ENCODE measurements at places on chromosomes 3 and 15.

DNA sequence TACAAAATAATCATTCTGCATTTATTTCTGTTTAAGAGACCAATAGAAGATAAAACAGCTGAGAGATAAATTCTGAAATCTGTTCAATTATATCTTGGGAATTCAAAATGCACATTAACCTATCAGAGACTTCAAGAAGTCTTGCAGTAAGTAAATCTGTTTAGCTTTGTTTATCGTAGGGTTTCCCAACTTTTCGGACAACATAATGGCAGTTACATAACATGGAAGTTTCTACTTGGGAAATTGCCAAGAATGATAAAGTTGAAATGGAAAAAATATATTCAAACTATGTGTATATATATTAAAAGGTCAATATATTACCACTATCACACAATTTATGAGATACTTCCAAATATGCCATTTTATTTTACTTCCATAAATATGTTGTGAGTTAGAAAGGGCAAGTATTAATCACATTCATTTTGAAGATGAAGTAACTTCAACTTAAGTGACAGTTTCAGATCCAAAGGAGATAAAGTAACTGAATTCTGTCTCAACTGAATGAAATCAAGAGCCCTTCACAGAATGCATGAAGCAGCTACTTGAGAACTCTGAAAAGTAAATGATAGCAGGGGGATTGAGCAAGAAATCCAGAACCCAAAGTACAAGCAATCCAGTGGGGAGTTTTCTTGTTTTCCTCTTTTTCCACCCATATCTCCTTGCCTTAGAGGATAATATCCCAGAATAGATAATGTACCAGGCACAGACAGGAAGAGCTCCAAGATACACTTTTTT, 108.8 kb downstream of the PLOD2 start:
- DNase-seq = no peak

DNA sequence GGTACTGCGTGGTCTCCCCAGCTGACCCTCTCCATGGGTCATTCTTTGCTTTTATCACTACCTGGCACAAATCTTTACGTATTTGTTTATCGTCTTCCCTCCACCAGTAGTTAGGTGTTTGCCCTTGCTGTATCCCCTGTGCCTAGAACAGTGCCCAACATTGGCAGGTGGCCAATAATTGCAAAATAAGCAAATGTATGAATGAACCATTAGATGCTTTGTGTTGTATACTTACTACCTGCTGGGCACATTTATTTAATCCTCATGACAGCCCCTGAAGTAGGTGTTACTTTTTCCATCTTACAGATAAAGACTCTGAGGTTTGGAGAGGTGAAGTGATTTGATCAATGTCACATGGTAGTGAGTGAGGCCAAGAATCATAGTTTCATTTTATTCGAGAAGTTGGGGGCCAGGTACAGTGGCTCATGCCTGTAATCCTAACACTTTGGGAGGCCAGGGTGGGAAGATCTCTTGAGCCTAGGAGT, 2.0 kb upstream of the TWF2 start:
- no peak for DNase-seq

DNA sequence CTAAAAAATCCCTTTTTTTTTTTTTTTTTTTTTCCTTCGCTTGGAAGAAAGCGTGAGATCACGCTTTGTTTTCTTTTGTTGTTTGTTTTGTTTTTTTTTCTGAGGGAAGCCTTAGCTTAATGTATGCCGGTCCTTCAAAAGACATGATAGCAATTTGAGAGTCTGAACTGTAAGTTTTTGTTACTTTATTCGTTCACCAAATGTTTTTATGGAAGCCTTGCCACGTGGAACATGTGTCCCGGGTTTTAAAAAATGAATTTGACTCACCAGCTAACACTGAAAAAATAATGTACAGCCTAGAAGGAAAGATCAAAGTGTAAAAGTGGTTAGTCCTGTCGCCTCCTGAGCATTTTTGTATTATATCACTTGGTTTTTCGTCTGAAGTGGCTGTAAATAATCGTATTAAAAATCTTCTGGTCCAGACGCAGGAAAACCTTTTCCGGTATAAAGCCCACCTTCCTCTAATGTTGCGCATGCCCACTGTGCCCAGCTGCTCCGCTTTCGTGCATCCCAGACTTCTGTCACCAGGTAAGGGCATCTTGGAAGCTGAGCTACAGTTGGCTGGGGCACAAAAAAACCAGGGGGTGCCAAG, 795 bp upstream of the MYNN start:
- DNase-seq = peak; percentile 79

DNA sequence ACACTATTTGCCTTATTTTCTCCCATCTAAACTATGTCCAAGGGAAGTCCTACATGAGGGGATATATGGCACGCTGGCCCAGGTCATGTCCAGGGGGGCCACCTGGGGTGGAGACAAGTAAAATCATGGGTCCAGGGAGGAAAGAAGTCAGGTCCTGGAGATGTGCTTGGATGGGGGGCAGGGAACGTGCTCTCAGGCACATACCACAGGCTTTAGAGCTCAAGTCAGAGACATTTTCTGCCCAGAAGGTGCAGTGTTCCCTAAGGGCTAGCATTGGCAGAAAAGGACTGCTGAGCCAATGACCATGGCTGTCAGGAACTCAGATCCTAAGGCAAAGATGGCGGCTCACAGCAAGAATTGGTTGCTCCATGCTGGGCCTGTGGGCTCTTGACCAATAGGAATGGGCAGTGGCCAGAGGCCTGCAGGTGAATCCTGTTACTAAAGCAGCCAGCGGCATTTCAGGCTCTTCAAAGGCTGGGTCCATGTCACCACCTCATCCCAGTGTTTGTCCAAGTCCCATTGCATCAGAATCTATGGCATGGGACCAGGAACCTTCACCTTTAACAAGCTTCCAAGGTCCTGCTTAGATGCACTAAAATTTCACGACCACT, 175.0 kb downstream of the RPLP1 start:
- no peak for DNase-seq

DNA sequence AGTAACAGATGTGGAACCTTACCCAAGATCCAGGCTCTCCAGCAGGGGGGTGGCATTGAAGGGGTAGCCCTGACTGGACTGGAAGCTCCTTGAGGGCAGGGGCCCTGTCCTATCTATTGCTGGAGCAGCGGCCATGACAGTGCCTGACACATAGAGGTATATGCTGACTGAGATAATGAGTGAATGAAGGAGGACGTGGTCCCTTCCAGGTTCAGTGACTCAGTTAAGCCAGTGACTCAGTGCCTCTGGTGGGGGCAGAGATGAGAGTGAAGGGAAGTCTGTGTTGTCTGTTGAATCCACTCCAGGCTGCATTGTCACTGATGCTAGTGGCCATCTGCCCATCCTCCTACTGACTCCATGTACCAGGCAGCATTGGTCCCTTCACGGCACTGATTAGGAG, 13.0 kb upstream of the CTXND1 start:
- DNase-seq = no peak

DNA sequence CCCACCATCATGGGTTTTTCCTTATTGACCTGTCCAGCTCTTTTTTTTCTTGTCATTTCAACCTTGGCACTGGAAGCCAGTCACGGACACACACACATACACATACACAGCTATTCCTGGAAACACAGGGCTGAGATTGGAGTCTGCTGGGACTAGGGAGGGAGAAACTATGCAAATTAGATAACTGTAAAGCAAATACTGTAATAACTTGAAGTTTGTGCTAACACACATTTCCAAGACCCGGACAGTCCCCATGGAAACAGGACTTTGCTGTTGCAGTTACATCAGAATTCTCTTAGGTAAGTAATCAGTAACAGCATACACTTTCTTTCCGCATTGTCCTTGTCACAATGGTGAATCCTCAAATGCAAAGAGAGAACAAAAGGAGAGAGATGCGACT, 304.4 kb downstream of the KBTBD8 start:
- DNase-seq = no peak

GRCh38 chr15:64947211-64947610, 35.5 kb downstream of the ANKDD1A start:
- no peak for DNase-seq

- DNase-seq = no peak
These were observed 16.0 kb upstream of the STAC start for GRCh38 chr3:36364260-36364659.

DNA sequence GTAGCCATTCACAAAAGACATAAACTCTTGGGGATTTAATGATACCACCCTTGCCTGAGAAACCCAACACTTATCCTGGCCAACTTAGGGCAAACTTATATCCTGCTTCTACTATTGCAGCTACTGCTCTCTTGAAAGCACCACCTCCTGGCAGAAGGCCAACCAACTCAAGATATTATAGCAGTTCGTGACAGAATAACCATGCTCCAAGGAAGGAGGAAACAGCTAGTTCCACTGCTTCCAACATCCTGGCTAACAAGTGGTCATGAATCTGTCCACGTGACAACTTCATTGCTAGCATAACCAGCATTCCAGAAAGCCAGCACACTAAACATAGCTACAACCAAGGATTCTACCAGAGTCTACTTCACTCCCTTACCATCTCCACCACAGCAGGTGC, 1037.5 kb downstream of the TBL1XR1 start:
- DNase-seq = no peak

- DNase-seq = no peak
These were observed 57.1 kb upstream of the CMTM8 start for GRCh38 chr3:32181365-32181764.

- DNase-seq = no peak
These were observed 122.8 kb upstream of the FAM3D start for GRCh38 chr3:58789385-58789784.

DNA sequence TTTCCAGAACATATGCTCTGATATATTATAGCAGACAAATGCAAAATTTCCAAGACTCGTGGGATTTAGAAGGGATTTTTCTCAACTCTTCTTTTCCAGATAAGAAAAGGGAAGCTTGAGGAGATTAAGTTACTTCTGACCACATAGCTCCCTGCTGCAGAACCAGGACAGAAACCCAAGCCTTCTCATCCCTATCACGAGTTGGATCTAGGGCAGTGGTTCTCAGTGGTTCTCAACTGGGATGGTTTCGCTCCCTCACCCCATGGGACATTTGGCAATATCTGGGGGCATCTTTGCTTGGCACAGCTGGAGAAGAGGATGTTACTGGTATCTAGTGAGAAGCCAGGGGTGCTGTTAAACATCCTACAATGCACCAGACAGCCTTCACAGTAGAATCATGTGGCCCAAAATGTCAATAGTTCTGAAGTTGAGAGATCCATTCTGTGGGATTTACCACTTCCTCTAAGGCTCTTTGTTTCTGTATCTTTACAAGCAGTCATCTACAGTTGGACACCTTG, 64.2 kb downstream of the LIPC start:
- DNase-seq = no peak

DNA sequence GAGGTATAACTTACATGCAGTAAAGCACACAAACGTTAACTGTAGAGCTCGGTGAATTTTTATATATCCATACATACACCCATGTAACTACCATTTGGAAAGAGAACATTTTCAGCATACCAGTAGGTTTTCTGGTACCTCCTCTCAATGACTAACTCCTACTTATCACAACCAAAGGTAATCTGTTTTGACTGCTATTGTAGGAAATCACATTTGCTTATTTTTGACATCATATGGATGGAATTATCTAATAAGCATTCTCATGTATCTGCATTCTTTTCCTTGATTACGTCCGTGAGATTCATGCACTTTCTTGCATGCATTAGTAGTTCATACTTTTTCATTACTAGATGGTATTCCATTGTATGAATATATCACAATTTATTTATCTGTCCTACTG, 76.8 kb downstream of the CSNK1G1 start:
- DNase-seq = no peak

All from GM23338 (cell line).